NCI-H1105 (cell line): ENCODE measurements at places on chromosomes 2 and 18.

DNA sequence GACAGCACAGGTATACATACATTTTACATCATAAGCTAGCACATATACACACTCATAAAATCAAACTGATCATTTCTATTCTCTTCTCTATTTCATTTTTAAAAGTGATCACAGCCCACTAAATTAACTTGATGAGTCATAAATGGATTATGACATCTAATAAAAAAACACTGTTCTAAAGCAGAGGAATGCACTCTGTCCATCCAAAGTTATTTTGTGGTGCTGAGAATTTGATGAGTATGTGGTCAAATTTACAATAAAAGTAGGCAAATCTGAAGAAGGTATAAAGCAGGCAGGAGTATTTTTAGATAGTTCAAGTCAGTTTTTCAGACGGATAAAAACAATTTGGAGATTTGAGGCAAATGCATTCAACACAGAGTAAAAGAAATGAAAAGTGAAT is 104.4 kb downstream of the NOL4 start:
- no peak for DNase-seq

DNA sequence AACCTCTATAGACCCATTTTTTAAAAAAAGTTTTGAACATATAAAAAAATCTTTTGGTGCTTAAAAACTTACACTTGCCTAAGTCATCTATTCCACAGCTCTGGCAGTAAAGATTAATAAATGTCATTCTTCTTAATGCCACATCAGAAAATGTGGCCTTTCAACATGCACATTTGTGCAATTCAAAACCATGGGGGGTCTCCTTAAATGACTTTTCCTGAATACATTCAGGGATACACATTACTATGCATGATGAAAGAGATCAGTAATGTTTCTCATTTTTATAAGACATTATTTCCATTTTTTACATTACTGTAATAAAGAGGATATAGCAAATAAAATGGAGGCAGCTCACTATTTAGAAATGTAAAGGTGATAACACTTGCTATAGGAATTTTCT is 142.3 kb downstream of the RBM43 start:
- no peak for DNase-seq

DNA sequence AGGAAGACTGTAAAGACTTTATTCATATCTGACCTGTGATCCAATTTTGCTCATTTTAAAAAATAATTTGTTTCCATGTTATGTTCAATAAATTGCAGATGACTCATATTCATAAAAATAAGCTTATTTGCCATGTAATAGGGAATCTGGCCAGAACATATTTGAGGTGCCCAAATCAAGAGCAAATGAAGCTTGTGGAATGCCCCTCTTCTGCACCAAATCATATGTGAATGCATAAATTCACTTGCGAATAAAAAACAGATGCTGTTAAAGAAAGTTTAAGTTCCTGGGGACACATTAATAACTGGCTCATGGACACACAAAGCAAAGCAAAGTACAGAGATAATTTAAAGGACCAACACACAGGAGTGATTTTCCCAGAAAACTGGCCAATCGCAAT is 279.0 kb upstream of the CDH2 start:
- DNase-seq, result no peak

- DNase-seq, result no peak
Measured at GRCh38 chr2:114068438-114068837, 178.5 kb downstream of the ACTR3 start.

DNA sequence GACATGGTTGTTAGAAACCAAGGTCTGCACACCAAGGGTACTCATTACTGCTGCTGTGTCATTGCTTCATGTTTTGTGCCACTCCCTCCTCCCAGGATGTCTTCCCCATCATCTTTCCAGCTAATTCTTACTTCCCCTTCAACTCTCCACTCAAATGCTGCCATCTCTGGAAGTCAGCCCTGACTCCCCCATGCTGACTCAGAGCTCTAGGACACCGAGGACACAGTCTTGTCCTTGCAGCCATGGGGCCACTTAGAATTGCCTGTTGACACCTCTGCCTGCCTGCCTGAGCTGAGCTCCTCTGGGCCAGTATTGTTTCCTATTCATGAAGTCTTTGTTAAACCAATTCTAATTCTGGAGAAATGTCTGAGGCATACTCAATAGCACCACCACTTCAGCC is 100.2 kb downstream of the GYPC start:
- no peak for DNase-seq

DNA sequence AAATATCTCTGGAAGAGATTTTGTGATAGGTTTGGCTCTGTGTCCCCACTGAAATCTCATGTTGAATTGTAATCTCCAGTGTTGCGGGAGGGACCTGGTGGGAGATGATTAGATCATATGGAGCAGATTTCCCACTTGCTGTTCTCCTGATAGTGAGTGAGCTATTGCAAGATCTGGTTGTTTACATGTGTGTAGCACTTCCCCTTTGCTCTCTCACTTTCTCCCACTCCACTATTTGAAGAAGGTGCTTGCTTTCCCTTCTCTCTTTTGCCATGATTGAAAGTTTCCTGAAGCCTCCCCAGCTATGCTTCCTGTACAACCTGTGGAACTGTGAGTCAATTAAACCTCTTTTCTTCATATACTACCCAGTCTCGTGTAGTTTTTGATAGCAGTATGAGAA is 97.0 kb upstream of the FN1 start:
- no peak for DNase-seq

DNA sequence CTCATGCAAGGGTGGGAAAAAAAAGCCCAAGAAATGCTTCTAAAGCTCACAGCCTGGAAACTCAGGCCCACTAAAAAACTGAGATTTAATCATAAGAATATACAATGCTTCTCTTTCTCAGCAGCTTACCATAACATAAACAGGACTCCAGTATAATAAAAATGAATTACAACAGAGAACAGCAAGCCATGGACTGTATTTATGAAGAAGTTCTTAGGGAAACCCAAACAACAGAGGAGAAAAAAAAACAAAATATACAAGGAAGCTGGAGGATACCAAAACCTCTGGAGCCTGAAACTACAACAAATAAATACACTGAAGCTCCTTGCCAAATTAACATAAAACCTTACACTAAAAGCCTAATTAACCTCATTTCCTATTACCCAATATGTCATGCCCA is 187.8 kb downstream of the RDH14 start:
- no peak for DNase-seq

DNA sequence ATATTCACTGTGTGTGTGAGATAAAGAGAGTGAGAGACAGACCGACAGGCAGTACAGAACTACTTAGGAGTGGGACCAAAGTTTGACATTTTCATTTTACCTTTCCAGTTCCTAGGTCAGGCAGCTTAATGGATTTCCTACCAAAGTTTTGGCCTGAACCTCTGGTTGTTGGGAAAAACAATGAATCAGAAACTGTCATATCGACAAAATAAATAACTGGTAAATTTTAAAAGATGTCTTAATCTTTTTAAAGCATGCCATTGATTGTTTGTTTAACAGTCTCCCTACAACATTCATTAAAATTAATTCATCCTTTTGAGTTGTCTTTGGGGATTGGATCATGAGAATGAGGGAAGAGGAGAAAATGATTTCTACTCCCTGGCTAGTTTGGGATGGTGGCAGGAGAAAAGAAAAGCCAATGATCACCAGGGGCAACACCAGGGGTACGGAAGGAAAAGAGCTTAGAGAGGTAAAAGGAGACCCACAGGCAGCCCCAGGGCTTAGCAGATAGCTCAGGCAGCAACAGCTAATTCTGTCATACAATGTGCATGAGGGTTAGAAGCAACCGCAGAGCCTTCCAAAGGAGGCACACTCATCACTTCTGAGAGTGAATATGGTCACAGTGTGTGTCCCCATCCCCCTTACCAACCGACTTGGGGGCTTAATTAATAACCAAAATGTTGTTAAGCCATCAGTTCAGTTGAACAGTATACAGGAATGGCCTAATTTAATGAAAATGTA is 98.5 kb downstream of the CCDC141 start:
- DNase-seq, result no peak
